ENCODE measurements at places on chromosomes 7 and 10. TPM values are rescaled to one million over a fixed set of nuclear protein-coding genes. Genes with fewer than 3 reads are reported as not detected.
A peak's percentile ranks its signal among the peaks of the same experiment; 100 is the strongest.

The OR9A2 gene
- not detected for total RNA-seq

- H3K27me3 ChIP-seq, result peaks cover 4% of the 10 kb centered on the region
- no peak overlapping the region for H3K4me3 ChIP-seq
- no peak for DNase-seq
- H3K27ac ChIP-seq, result no peak overlapping the region
- H3K36me3 ChIP-seq, result no peaks in the 10 kb centered on the region
- H3K4me1 ChIP-seq, result no peaks in the 10 kb centered on the region
These were observed 141.5 kb downstream of the ADCY1 start for GRCh38 chr7:45715471-45716352.

- H3K4me3 ChIP-seq, result no peak overlapping the region
- DNase-seq, result no peak
- no peaks in the 10 kb centered on the region for H3K36me3 ChIP-seq
- no peak overlapping the region for H3K27ac ChIP-seq
- H3K4me1 ChIP-seq, result no peaks in the 10 kb centered on the region
- H3K27me3 ChIP-seq, result no peaks in the 10 kb centered on the region
These were observed 184.8 kb downstream of the SEMA3A start for GRCh38 chr7:84009782-84010181.

GRCh38 chr7:120272261-120272660, 714 bp upstream of the KCND2 start:
- H3K4me3 ChIP-seq, result no peak overlapping the region
- peak; percentile 24 for DNase-seq
- H3K4me1 ChIP-seq, result peaks cover 4% of the 10 kb centered on the region

- DNase-seq, result no peak
- H3K36me3 ChIP-seq, result no peaks in the 10 kb centered on the region
- no peaks in the 10 kb centered on the region for H3K4me1 ChIP-seq
- no peak overlapping the region for H3K27ac ChIP-seq
- no peak overlapping the region for H3K4me3 ChIP-seq
These were observed 153.2 kb upstream of the FZD8 start for GRCh38 chr10:35795131-35795824.

DNA sequence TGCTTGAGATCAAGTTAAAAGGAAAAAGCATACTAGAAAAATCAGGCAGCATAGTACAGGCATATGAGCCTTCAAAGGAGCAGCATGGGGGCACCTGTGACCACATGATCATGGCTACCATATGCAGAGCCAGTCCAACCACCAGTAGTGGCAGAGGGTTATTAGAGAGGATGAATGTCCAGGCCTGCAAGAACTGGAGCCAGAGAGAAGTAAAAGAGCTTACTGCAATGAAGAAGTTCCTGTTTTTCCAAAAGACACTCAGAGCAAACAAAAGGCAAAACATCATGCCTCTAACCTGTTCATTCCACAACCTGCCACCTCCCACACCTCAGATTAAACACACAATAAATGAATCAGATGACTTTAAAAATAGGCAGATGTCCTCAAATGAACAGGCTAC, 99.6 kb upstream of the NAMPT start:
- no peak overlapping the region for H3K27ac ChIP-seq
- no peak overlapping the region for H3K4me3 ChIP-seq
- H3K27me3 ChIP-seq, result peaks cover 8% of the 10 kb centered on the region
- H3K4me1 ChIP-seq, result peaks cover 5% of the 10 kb centered on the region

DNA sequence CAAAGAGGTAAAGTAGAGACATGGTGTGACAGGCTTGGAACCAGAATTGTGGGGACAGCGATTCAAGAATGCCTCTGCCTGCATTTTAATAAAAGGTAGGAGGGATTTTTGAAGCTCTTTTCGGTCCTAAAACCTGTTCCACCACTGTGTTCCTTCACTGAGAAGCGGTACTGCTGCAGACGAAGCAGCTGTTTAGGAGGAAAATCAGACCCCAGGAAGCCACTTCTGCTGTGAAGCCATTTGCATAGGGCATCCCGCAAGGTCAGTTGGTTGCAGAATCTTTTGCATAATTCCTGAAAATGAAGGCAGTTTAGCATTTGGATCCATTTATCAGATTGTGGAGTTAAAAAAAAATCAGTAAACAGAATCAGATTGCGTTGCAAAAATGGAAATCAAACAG, 183.3 kb upstream of the PRKCQ start:
- H3K4me1 ChIP-seq, result no peaks in the 10 kb centered on the region
- no peaks in the 10 kb centered on the region for H3K36me3 ChIP-seq
- no peak overlapping the region for H3K4me3 ChIP-seq
- peaks cover 26% of the 10 kb centered on the region for H3K27me3 ChIP-seq
- DNase-seq, result no peak
- no peak overlapping the region for H3K27ac ChIP-seq

GRCh38 chr7:159147687-159148086, 3.0 kb upstream of the VIPR2 start:
- H3K4me3 ChIP-seq, result no peak overlapping the region
- H3K27me3 ChIP-seq, result peaks cover 17% of the 10 kb centered on the region
- no peaks in the 10 kb centered on the region for H3K36me3 ChIP-seq
- H3K4me1 ChIP-seq, result no peaks in the 10 kb centered on the region

The EPHA1 gene
- total RNA-seq, result 2.4 TPM

The FAM221A gene
- 7.5 TPM for total RNA-seq

The PRPS1L1 gene
- total RNA-seq, result not detected

DNA sequence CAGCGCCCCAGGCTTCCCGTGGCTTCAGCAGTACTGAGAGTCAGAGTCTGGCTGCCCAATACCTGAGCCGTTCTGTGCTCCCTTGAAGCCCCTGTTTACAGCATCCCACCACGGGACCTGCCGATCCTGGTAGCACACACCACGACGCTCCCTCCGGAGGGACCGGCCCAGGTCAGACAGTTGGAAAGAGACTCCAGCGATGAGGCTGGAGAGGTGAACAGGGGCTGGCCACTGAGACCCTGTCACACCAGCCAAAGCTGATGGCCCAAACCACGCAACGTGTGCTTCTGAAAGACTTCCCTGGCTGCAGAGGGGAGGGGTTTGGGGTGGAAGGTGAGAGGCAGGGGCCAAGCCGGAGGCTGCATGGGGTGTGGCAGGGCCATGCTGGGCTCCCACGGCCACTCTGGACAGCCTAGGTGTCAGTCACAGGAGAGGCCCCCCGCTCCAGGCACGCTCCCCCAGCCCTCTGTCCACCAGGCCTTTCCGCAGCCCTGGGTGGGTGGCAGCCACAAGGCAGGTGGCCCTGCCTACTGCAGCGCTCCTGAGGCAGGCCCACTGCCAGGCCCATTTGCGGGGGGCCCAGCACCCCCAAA, 140.2 kb upstream of the CHST15 start:
- H3K4me1 ChIP-seq, result peaks cover 2% of the 10 kb centered on the region
- no peak overlapping the region for H3K4me3 ChIP-seq
- no peaks in the 10 kb centered on the region for H3K27me3 ChIP-seq
- no peaks in the 10 kb centered on the region for H3K36me3 ChIP-seq
- DNase-seq, result no peak
- H3K27ac ChIP-seq, result no peak overlapping the region

GRCh38 chr7:130114374-130114773, 44.0 kb downstream of the KLHDC10 start:
- H3K27me3 ChIP-seq, result no peaks in the 10 kb centered on the region
- peak overlapping the region; percentile 1 for H3K27ac ChIP-seq
- H3K4me1 ChIP-seq, result no peaks in the 10 kb centered on the region
- H3K4me3 ChIP-seq, result no peak overlapping the region

DNA sequence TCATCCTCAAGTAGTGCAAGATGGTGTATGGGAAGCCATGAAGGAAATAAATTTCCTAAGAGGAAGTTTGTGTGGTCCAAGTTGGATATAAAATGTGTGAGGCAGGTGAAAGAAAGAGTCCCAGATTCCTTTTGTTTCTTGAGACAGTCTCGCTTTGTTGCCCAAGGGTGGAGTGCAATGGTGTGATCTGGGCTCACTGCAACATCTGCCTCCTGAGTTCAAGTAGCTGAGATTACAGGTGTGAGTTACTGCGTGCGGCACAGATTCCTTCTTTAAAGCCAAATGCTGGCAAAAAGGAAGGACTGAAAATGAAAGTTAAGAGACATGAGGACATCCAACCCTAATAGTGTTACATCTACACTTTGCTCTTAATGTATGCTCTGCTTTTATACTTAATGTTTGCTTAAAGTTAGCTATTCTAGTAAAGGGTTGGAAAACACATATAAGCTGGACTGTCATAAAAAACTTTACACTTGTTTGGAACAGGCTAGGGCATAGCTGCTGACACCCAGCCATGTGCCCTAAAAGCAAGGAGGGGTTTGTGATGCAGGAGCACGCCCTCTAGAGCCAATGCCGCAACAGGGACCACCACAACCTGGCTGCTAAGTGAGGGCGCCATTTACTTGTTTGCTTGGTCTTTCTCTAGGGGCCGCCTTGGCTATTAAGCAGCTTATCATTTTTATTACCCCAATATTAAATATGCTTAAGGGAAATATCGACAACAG, 34.5 kb downstream of the CLEC2L start:
- no peaks in the 10 kb centered on the region for H3K36me3 ChIP-seq
- peaks cover 6% of the 10 kb centered on the region for H3K27me3 ChIP-seq
- H3K4me1 ChIP-seq, result no peaks in the 10 kb centered on the region
- H3K4me3 ChIP-seq, result no peak overlapping the region
- DNase-seq, result no peak

DNA sequence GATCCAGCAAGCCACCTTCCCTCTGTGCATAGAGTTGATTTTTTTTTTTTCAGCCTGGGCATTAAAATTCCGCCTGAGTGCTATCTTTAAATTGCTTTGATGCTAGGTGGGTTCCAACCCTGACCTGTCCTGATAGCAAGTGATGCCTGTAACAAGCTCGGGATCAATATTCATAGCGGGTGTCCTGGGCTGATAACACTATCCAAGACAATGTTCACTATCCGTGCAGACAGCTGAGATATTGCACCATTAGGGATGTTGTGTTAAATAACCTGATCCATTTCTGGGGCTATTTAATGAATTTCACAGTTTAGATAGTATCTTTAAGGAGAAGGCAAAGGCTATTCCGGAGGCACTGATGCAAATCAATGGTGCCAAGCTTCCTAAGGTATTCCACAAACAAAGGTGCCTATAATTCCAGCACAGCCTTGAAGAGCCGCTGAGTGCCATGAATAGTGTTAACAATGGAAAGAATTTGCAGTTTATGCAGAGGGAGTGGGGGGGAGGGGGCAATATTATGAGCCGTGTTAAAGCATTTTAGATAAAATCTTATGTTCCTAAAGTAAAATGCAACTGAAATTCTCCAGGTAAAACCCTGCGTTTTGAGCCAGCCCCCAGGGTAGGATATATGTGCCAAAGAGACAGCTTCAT, 4.2 kb upstream of the NKX1-2 start:
- no peak for DNase-seq
- peaks cover 7% of the 10 kb centered on the region for H3K4me1 ChIP-seq
- peaks cover 65% of the 10 kb centered on the region for H3K27me3 ChIP-seq
- no peak overlapping the region for H3K27ac ChIP-seq

Data from activated CD8-positive, alpha-beta T cell treated with anti-CD3 and anti-CD28 coated beads for 36 hours (primary cell).